ENCODE measurements at places on chromosomes 13 and 19.

- DNase-seq = no peak
Observed at GRCh38 chr13:112657850-112658445, 31.9 kb upstream of the ATP11A start.

- DNase-seq = no peak
Observed at GRCh38 chr13:112346899-112347229, 29.3 kb upstream of the SPACA7 start.

DNA sequence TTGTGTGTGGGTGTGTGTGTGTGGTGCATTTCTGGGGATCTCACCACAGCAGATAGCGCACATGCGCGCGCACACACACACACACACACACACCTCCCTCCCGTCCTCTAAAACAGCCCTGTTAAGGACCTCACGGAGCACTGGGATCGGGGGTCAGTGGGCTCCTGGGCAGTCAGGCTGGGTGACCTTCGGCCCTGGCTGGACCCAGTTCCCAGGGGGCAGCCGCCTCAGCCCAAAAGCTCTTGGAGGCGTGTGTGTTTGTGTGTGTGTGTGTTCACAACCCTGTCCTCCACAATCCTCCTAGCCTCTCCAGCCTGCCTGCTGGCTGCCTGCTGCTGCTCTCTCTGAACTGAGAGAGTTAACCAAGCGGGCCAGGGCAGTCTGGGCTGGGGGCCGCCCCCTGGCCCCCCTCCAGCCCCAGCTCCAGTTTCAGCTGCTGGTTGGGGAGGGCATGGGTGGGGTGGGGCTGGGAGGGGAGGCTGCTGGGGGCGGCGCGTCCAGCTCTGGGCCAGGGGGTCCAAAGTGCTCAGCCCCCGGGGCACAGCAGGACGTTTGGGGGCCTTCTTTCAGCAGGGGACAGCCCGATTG, at the start of gene FXYD1:
TSS of gene FXYD1 (plus strand) at position 520 of the 588 bp plus-strand sequence. CDS start 1,256 bp downstream, outside the sequence.
- DNase-seq = no peak

GRCh38 chr19:16342002-16342715, 17.5 kb downstream of the KLF2 start:
- no peak for DNase-seq

GRCh38 chr13:42279986-42280385, 8.0 kb downstream of the AKAP11 start:
- no peak for DNase-seq
